ENCODE measurements at places on chromosomes 13 and 19.

DNA sequence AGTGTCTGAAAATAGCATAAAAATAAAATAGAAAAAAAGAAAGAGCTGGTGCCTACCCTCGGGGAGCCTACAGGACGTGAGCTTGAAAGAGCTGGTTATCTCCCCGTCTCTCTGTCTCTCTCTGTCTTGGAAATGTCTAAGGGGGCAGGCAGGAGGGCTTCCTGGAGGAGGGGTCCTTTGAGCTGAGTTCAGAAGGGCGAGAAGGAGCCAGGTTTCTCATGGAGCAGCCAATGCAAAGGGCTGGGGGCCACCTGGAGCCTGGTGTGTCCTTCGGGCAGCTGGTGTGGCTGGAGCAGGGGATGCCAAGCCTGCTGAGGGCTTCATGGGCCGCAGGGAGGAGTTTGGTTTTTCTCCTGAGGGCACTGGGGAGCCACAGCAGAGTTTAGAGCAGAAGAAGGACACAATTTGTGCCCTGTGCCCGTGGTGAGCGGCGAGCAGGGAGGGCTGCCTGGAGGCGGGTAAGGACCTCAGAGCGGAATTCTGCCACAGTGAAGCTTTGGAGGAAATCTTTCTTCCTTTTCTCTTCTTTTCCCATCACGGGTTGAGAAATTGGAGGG is 38.7 kb downstream of the EFNA2 start:
- no peak for DNase-seq

GRCh38 chr13:21330126-21330861 is 128.8 kb downstream of the ZDHHC20 start:
- DNase-seq, result peak; percentile 33

DNA sequence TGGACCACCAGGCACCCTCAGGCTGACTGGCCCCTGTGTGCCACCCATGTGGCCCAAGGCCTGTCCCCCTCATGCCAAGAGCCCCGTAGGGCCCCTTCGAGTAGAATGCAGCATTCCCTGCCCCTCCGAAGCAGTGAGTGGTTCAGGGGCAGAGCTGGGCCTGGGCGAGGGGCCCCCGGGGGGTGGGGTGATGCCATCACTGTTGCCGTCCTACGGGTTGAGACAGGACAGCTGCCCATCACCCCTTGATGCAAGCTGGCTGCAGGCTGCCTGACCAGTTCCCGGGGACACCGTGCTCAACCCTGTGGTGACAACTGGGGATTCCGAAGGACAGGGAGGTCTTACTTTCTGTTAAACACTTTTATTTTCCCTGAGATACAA is 4.7 kb downstream of the SBNO2 start:
- no peak for DNase-seq

- peak; percentile 69 for DNase-seq
Observed at GRCh38 chr19:3987619-3988371, 2.5 kb upstream of the EEF2 start.

DNA sequence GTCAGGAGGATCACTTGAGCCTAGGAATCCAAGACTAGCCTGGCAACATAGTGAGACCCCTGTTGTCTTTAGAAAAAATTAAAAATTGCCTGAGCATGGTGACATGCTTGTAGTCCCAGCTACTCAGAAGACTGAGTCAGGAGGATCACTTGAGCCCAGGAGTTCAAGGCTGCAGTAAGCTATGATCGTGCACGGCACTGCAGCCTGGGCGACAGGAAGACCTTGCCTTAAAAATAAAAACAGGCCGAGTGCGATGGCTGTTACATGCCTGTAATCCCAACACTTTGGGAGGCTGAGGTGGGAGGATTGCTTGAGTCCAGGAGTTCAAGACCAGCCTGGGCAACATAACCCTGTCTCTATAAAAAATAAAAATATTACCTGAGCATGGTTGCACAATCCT is 5.4 kb downstream of the HNRNPUL1 start:
- DNase-seq, result no peak

- DNase-seq, result no peak
Observed at GRCh38 chr13:44317752-44318151, 55.9 kb upstream of the SERP2 start.

GRCh38 chr19:3556978-3557460 is 367 bp downstream of the MFSD12 start:
- DNase-seq, result peak; percentile 62
